GM23248 (cell line): ENCODE measurements at places on chromosomes 6 and 20.

GRCh38 chr20:6909608-6910007 is 142.1 kb downstream of the BMP2 start:
- DNase-seq = no peak

DNA sequence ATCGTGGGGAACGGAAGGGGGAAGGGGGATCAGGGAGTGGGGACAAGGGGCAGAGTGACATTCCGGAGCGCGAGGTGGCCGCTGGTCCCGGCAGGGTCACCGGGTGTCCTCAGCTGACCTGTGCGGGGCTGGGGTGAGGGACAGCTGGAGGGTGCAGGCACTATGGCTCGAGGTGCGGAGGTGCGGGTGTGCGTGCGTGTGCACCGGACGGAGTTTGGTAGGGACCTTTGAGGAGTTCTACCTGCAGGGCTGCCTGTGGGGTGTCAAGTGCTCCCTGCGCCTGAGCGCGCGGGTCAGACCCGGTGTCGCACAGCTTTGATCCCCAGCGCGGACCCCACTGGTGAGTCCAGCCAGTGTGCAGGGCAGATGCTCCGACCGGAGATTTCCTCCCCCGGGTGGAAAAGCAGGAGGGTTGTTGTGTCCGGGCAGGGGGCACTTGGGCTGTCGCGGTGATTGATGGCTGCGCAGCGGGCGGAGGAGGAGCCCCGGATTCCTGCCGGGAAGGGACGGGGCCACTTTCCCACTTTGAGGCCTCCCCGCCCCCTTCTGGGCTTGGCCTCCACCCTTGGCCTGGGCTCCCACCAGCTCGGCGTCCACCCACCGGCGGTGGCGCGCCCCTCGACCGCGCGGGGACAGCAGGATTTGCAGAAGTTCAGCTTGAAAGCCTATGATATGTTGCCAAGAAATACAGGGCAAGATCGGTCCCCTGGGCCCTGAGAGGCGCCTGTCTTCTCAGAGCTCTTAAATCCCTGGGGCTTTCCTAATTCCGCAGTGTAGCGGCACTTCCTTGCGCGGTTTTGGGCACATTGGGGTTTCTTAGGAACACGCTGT is 658 bp downstream of the RIN2 start:
- peak; percentile 68 for DNase-seq

GRCh38 chr20:16709017-16709416 is 20.8 kb upstream of the SNRPB2 start:
- no peak for DNase-seq

GRCh38 chr6:132780770-132781371 is 17.6 kb downstream of the SLC18B1 start:
- DNase-seq = peak; percentile 63

GRCh38 chr6:125149256-125150144 is 4.1 kb upstream of the TPD52L1 start:
- DNase-seq = peak; percentile 82

GRCh38 chr20:50731930-50732690 is 730 bp downstream of the PARD6B start:
- DNase-seq = no peak

- peak; percentile 22 for DNase-seq
Measured at GRCh38 chr6:15369838-15370237, 124.0 kb downstream of the JARID2 start.

GRCh38 chr6:152277826-152278329 is 359.3 kb downstream of the SYNE1 start:
- DNase-seq = no peak

DNA sequence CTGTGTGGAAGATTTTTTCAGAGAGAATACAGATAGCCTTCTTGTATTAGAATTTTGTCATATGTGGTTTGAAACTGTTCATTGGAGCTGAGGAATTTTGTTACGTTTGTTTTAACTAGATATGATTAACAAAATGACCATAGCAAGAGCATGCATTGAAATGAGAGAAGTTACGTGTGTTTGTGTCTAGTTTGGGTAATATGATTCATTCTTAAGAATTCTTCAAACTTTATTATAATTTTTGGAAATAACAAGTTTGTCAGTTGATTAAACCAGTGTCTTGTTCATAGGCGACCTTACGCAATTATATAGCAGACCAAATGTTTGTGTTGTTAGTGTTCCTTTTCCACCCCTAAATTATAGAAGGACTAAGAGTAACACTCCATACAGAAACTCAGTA is 5.5 kb downstream of the GMNN start:
- DNase-seq = peak; percentile 25

DNA sequence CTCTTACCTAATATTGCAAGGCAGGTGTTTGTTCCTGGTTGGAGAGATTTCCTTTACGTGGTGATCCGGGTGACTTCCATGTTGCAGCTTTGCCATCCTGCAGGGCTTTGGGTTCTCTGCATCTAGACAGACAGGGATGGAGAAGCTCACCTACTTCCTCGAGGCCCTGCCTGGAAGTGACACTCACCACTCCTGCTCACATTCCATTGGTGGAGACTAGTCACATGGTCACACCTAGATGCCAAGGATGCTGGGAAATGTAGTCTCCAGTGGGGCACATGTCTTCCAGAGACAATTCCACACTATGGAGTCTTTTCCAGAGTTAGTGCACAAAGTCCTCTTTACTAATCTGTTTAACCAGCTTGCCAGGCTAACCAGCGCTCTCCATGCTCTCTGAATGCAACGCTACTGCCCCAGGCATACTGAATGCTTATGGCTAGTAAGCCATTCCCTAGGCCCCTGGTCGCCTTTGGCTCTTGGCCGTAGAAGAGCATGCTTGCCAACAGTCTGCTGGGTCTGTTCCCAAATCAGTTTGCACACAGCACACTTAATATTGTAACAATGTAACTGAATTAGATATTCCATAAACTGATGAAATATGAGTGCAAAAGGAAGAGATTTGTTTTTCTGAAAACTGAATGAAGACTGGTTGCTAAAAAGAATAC is 6.7 kb upstream of the KCNK15 start:
- DNase-seq = peak; percentile 85

DNA sequence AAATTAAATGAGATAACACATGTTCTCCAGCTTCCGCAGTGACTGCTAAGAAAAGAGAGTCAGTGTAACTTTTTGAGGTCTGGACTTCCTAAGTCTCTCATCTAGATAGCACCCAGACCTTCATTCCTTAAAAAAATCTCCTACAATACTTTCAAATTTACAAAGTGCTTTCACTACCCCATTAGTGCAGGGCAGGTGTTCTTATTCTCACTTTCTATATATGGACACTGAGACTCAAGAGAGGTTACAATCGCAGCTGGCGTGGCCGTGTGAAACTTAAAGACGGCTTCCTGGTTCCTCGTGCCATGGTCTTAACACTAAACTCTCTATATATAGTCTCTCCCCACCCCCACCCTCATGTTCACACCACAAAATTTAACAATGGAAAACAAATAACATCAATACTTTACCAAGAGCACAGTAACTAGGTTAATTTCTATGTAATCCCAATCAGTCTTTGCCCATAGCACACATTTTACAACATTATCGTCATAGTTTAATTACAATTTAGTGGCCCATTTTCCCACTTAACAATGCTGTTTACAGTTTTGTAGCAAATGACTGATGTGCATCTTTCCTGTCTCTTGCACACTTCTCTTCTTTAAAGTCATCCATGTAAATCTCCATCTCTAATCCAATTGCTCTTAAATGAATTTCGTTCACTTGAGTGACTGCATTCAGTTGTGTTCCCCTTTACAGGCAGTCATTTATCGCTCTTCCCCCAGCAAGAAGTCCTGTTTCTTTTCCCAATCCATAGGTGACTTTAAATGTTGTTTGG is 78.8 kb upstream of the ARID1B start:
- no peak for DNase-seq

DNA sequence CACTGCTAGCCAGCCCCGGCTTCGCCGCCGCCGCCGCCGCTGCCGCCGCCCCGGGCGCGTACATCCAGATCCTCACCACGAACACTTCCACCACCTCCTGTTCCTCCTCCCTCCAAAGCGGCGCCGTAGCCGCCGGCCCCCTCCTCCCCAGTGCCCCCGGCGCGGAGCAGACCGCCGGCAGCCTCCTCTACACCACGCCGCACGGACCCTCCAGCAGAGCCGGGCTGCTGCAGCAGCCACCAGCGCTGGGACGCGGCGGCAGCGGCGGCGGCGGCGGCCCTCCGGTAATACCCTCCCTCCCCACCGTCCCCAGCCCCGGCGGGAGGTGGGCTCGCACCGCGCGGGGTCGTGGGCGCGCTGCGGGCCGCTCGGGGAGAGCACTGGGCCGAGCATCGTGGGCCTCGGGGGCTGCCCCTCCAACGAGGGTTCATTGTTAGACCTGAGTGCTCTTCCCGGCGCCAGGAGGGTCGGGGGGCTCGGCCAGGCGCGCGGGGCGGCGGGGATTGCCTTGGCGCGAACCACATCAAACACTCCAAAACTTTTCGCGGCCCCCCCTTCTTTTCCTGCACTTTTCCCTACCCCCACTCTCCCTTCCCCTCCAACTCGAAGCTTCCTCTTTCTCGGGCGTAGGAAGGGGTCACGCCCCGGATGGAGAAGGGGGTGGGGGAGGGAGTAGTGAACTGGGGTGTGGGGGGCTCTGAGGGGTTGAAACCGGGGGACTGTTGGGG is 827 bp downstream of the E2F3 start:
- DNase-seq = peak; percentile 65

- DNase-seq = peak; percentile 71
Measured at GRCh38 chr6:137903933-137904821, 37.1 kb downstream of the TNFAIP3 start.

DNA sequence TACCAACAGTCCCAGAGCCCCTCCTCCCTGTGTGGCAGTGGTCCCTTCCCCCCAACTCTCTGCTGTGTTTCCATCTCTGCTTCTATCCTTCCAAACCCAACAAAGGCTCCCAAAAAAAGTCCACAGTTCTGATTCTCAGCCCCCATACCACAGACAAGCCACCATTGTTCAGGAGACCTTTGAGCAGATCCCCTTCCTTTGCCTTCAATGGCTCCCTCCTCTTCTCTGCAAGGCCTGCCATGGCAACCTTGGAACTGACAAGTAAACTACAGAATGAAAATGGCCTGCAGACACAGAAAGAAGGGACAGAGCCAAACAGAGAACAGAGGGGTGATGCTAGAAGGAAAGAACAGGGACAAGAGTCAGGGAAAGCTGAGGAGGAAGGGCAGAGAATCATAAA is 23.2 kb downstream of the OR2H2 start:
- no peak for DNase-seq

- peak; percentile 15 for DNase-seq
Measured at GRCh38 chr6:156017838-156018237, 562.2 kb upstream of the NOX3 start.

- no peak for DNase-seq
Measured at GRCh38 chr6:96621983-96622382, 59.1 kb downstream of the FHL5 start.

- DNase-seq = peak; percentile 93
Measured at GRCh38 chr20:32067234-32067821, 15.3 kb downstream of the HCK start.

DNA sequence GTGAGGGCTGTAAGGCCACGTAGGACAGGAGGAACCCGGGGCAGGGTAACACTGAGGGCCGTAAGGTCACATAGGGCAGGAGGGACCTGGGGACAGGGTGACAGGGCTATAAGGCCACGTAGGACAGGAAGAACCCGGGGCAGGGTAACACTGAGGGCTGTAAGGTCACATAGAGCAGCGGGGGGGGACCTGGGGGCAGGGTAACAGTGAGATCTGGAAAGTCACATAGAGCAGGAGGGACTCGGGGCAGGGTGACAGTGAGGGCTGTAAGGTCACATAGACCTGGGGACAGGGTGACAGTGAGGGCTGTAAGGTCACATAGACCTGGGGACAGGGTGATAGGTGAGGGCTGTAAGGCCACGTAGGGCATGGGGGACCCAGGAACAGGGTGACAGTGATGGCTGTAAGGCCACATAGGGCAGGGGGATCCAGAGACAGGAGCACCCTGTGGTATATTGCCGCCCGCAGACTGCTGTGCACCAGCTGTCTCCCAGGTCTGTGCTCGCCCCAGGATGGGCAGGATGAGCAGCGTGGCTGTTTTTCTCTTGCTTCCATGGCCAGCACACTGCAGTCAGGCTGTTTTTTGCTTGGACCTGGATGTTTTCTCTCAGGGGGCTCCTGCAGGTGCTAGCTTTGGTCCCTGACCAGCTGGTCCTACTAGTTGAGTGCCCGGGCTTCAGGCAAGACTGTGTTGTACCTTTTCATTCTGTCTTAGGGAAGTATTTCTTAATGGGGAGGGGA is 55.7 kb downstream of the SYTL3 start:
- no peak for DNase-seq

- no peak for DNase-seq
Measured at GRCh38 chr20:11072982-11073381, 399.2 kb upstream of the JAG1 start.

GRCh38 chr6:111551521-111552231 is 54.0 kb downstream of the TRAF3IP2 start:
- no peak for DNase-seq

GRCh38 chr6:27836783-27837624 is 75.2 kb downstream of the OR2B2 start:
- DNase-seq = peak; percentile 93

GRCh38 chr20:37537505-37537904 is 9.8 kb upstream of the BLCAP start:
- no peak for DNase-seq

DNA sequence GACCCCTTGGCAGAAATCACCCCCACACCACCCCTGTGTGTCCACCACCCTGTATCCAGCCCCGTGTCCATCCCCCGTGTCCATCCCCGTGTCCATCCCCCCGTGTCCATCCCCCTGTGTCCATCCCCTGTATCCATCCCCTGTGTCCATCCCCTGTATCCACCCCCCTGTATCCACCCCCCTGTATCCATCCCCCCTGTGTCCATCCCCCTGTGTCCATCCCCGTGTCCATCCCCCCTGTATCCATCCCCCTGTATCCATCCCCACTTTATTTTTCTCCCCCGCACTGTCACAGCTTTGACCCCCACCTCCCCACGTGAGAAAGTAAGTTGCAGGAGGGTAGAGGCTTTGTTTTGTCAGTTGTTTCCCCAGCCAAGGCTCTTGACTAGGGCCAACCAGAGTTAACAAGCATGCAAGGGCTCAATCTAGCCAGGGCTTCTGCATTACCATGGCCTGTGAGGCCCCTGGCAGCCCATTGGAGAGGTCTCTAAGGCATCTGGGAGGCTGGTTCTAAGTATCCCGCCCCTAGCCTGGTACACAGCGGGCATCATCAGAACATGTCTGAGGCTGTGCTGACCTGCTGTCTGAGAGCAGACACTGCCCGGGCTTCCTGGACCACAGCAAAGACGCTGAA is 18.1 kb upstream of the SIRPA start:
- peak; percentile 46 for DNase-seq

- DNase-seq = peak; percentile 53
Measured at GRCh38 chr6:85662251-85662650, 19.6 kb upstream of the SYNCRIP start.

GRCh38 chr20:23583526-23583925 is 15.2 kb upstream of the CST9L start:
- no peak for DNase-seq

- no peak for DNase-seq
Measured at GRCh38 chr20:53379014-53379832, 214.4 kb downstream of the ZNF217 start.

- DNase-seq = no peak
Measured at GRCh38 chr6:44044940-44045671, 82.1 kb downstream of the MRPL14 start.

DNA sequence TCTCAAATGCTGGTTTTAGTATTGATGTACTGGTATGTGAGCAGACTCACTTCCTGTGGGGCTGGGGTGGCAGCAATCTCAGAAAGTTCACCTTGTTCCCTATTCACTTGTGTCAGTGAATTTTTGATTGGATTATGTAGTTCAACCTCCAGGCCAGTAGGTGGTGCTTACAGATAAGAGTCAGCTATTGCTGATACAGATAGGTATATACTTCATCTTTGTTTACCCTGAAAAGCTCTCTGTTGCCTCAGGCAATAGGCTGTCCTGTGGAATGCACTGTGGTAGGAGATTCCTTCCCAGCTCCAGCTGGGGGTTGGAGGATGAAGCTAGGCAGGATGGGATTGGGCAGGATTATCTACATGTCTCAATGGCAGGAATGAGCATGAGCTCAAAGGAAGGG is 851.2 kb upstream of the EYS start:
- DNase-seq = no peak
